ENCODE measurements at places on chromosomes 16 and 17.

DNA sequence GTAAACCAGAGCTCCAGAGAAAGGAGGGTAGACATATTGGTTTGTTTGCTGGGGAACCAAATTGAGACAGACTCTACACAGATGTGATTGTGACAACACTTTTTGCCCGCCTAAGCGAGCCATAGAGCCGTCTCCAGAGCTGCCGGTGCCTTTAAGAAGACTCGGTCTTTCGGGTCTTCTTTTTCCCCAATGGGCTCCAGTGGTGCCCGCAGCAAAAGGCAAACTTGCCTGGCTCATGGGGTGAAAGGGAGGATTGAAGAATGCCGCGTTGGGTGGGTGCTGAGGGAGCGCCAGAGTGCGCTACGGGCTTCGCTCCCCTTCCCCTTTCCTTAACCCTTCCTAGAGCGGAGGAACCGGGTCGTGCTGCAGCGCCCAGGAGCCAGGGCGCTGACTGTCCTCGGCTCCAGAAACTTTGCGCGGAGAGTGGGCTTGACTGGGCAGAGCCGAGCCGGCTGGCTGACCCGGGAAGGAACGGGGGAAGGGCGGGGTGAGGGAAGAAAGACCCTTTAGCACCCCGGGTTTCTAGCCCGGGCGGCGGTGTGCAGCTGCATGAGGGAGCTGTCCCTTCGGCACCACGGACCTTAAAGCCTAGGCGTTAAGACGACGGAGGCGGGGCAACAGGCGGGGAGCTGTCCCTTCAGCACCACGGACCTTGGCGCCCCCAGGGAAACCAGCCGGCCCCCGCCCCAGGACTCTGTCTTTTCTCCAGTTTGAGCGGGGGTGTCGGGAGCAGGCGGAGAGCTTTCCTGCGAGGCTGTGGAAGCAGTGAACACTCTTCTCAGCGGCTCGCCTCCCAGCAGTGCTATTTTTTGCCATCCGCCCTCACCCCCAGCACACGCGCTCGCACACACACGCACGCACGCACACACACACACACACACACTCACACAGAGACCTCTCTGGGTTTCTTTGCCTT, at the start of gene CACNG3:
Gene CACNG3, plus strand, starts transcription at position 880 of the 916 bp plus-strand sequence. CDS start 420 bp downstream, outside the sequence.
- no peak for DNase-seq

- DNase-seq, result no peak
Observed at GRCh38 chr17:76504117-76504516, 2.9 kb upstream of the RHBDF2 start.

DNA sequence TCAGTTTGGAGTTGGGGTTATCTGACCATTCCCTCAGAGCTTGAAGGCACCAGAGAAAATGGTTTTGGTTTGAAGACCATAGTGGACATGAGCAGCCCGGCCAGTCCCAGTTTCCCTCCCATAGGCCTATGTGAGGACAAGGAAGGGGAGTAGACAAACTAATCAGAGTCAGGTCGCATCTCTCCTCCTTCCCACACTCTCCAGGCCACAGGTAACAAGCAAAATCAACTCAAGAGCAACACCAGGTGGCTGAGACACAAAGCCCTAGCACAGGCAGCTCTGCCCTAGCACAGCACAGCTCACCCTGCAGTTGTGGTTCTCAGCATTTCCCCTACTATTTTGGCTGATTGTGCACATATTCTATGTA, 7.2 kb downstream of the SUPT4H1 start:
- no peak for DNase-seq

GRCh38 chr17:27762527-27763305, 37.6 kb downstream of the NOS2 start:
- no peak for DNase-seq

DNA sequence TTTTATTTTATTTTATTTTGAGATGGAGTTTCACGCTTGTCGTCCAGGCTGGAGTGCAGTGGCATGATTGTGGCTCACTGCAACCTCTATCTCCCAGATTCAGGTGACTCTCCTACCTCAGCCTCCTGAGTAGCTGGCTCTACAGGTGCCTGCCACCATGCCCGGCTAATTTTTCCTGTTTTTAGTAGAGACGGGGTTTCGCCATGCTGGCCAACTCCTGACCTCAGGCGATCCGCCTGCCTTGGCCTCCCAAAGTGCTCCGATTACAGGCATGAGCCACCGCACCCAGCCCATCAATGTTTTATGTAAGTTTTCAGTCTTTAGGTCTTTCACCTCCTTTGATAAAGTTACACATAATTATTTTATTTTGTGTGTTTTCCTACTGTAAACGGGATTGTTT, 154.6 kb downstream of the COPRS start:
- no peak for DNase-seq

- DNase-seq, result no peak
Observed at GRCh38 chr17:14336418-14336817, 35.5 kb downstream of the HS3ST3B1 start.

DNA sequence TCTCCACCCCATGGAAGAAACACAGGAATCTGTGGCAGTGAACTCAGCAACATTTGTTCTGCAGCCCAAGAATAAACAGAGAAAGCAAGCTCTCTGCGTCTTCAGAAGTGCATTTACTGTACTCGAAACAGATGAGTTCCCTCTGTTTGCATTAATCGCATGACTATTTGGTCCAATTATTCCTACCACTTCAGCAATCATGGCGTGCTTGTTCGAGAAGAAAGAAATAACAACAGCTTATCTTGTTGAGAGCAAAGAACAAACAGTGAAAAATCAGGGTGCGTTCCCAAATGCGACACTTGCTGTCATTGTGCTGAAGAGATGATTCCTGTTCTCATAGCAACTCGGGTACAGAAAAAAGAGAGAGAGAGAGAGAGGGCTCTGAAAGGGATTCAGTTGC, 445.3 kb upstream of the MAF start:
- no peak for DNase-seq

- DNase-seq, result no peak
Observed at GRCh38 chr16:75198135-75198600, 8.8 kb downstream of the CTRB2 start.

GRCh38 chr17:42845918-42846593, 1.7 kb downstream of the AOC2 start:
- DNase-seq, result no peak

GRCh38 chr17:34177642-34178041, 77.4 kb upstream of the CCL2 start:
- no peak for DNase-seq

DNA sequence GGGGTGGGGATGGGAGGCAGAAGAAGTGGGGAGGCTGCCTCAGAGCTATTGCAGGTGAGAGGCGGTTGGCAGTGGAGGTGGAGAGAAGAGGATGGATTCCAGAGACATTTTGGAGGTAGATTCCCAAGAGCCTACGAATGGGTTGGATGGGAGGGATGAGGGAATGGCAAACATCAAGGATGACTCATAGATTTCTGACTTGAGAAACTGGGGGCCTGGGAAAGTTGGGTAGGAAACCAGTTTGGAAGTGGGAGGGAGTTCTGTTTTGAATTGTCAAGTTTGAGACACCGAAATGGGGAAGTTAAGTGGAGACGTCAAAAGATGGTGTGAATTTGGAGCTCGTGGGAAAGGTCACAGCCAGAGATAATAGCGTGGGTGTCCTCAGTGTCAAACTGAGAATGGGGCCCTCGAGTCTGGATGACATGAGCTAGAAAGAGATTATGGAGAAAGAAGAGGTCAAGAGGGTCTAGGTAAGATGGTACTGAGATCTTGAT, 6.2 kb upstream of the CYLD start:
- no peak for DNase-seq

GRCh38 chr16:4728676-4729075, 5.4 kb downstream of the ANKS3 start:
- DNase-seq, result no peak

GRCh38 chr17:69524854-69525253, 110.4 kb downstream of the MAP2K6 start:
- DNase-seq, result no peak

DNA sequence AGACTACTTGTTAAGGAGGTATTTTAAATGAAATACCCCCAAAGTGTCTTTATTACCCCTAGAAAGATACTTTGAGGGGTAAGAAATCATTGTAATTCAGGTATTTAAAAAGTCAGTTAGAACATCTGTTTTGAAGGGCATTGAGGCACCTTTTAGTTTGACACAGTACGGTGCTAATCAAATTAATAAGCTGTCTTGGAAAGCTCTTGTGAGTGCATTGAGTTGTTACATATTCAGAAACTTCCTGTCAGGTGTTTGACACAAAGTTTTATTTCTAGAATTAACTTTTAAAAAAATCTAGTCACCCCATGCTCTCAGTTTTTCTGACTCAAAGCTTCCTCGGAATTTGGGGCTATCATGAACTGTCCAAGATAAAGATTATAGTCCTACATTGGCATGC, 4.6 kb downstream of the RBBP6 start:
- no peak for DNase-seq

DNA sequence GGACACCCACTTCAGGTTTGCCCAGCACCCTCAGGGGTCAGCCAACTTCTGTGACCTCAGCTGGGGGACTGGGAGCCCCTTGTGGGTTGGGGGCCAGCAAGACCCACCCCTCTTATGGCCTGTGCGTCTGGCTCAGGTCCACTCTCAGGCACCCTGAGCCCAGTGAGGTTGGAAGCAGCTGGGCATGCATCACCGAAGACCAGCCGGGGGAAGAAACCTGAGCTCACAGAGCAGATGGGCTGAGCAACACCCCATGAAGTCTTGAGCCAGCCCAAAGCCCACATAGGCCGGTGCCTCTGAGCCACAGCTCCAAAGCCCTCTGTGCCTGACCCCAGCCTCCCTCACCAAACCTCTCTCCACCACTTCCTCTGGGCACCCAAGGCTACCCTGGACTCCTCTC, 166.7 kb downstream of the RBFOX3 start:
- DNase-seq, result no peak

- DNase-seq, result no peak
Observed at GRCh38 chr17:13589658-13590057, 12.1 kb downstream of the HS3ST3A1 start.

- DNase-seq, result no peak
Observed at GRCh38 chr17:77733576-77734296, 224.8 kb upstream of the TNRC6C start.

DNA sequence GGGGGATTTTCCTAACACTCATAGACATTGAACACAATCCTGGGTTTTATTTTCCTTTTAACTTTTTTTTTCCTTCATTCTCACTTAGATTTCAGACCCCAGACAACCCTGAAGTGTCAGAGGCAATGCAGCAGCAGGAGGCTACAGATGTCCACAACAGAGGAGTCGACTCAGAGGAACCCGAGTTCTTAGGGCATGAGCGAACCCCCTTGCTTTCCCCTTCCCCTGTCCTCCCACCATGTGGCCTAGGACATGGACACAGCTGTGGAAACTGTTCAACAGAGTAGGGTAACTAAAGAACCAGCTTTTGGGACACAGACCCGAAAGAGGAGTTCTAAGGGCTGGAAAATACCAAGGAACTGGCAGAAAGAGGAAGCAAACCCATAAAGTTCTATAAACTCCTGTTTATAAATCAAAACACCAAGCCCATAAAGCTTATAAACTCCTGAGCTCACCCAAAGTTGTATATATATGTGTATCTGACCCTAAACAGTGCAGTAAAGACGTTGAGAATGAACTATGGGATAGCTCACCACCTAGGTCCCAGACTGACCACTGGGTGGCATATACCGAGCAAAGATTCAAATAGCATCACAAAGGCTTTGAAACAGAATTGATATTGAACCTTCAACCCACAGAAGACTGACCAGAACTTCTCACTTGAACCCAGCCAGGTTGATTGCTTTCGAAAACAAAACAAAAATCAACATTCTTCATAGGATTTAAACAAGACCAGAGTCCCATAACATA, 33.9 kb downstream of the CMTM4 start:
- DNase-seq, result no peak

- no peak for DNase-seq
Observed at GRCh38 chr17:10087355-10087754, 111.1 kb downstream of the GAS7 start.

GRCh38 chr17:68246271-68247028, 1.4 kb upstream of the AMZ2 start:
- no peak for DNase-seq

- DNase-seq, result no peak
Observed at GRCh38 chr17:80656590-80656989, 112.0 kb downstream of the RPTOR start.

- no peak for DNase-seq
Observed at GRCh38 chr17:42568341-42569111, 1.6 kb downstream of the MLX start.

DNA sequence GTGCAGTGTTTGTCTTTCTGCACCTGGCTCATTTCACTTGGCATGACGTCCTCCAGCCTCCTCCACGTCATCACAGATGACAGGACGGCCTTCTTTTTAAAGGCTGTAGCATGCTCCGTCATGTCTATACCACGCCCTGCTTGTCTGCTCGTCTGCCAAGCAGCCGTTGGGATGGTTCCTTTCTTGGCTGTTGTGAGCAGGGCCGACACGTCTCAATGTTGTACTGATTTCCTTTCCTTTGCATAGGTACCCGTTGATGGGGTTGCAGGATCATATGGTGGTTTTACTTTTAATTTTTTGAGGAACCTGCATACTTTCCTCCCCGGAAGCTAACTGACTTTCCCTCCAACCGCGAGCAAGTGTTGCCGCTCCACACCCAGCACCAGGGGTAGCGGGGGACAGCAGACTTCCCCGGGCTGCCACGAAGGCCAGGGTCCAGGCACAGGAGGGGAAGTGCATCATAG, 212.2 kb upstream of the ZNF469 start:
- DNase-seq, result no peak

- DNase-seq, result no peak
Observed at GRCh38 chr16:50572700-50573099, 24.5 kb downstream of the NKD1 start.

DNA sequence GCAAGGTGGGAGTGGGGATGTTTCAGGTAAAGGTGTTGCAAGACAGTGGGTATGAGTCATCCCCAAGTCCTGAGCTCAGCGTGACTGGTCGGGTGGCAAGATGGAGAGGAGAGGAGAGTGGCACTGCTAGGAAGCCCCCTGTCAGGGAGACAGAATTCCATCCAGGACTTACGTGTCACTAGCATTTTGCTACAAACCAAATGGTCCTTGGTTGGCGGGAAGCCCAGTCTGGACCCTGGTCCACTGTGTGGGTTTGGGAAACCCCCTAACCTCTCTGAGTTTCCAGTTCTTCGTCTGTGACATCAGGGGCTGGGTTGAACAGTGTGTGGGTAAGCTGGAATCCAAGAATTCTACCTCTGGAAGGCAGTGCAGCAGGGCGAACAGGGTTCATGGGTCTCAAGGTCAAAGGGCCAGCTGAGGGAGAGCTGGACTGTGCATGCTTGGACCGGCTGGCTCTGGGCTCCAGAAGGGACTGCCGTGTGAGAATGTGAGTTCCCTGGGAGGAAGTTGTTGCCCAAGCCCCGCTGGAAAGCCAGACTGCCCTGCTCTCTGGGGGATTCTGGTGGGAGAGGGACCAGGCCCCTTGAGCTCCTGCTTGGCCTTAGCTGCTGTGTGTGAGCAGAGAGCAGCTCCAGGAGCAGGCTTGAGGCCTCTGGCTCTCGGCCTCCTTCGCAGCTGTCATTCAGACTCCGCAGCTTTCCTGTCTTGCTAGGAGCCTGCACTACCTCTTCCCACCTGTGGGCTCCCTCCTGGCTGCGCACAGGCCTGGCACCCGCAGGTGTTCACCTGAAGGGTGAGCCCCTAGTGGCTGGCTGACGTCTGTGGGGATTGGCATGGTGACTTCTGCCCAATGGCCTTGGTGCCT, 84.6 kb downstream of the NT5M start:
- DNase-seq, result no peak
